ENCODE measurements at places on chromosomes 5 and 9. TPM values are rescaled to one million over a fixed set of nuclear protein-coding genes. Genes with fewer than 3 reads are reported as not detected.

- DNase-seq: no peak
Observed at GRCh38 chr9:138015021-138015829, 137.6 kb downstream of the CACNA1B start.

DNA sequence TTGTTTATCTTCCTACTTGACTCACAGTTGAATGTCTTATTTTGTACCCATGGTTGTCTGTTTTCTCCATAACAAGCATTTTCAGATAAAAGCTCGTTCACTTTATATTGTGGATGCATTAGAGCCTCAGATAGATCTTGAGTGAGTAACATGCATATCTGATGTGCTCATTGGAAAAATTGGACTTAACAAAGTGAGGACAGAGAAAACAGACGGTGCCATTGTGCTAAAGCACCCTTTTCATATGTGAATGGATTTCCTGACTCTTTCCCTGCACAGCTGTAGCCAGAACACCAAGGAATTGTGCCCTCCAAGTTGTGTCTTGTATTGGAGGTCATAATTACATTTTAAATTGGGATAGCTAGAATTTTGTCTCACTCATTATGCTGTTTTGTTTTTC is 325.8 kb upstream of the MEF2C start:
- DNase-seq: no peak

DNA sequence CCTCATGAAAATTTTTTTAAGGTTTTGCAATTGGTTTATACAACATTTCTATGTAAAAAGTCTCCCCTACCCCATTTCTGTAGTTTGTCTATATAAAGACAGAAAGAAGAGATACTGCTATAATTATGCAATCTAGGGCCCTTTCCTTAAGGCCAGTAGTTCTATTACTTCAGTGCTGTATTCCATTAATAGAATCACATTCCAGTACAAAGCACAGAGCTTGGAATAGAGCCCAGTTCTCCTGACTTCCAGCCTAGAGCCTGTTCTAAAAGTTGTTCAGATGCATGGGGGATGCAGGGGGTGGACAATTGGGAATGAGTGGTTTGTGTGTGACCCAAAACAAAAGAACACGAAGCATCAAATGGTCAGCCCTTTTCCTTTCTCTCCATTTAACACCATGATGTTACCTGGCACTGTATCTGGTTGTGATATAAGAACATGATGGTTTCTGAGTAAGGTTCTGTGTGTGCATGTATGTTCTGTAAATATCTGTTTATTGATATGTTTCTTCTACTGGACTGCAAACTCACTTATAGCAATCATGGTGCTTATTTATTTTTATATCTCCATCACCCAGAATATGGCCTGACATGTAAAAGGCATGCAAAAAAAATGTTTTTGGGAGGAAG is 8.2 kb upstream of the GRAMD2B start:
- DNase-seq: no peak

- no peak for DNase-seq
Observed at GRCh38 chr5:115465431-115465830, 79.1 kb downstream of the FEM1C start.

GRCh38 chr5:91367344-91367743 is 15.8 kb downstream of the ARRDC3 start:
- DNase-seq: no peak

- DNase-seq: no peak
Observed at GRCh38 chr9:90898228-90898627, 96.6 kb downstream of the SYK start.

DNA sequence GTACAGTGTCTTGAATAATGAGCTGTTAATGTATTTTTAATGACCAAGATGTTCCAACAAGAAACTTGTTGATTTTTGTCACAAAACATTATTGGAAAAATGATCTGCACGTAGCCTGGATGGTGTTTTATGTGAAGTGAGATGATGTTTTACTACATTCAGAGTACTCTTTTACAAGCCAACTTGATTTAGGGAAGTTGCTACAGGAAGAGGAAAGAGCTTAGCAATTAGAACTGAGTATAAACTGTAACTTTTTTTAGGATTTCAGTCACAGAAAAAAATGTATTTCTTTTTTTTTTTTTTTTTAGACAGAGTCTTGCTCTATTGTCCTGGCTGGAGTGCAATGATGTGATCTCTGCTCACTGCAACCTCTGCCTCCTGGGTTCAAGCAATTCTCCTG is 113.6 kb upstream of the ADRA1B start:
- DNase-seq: no peak

DNA sequence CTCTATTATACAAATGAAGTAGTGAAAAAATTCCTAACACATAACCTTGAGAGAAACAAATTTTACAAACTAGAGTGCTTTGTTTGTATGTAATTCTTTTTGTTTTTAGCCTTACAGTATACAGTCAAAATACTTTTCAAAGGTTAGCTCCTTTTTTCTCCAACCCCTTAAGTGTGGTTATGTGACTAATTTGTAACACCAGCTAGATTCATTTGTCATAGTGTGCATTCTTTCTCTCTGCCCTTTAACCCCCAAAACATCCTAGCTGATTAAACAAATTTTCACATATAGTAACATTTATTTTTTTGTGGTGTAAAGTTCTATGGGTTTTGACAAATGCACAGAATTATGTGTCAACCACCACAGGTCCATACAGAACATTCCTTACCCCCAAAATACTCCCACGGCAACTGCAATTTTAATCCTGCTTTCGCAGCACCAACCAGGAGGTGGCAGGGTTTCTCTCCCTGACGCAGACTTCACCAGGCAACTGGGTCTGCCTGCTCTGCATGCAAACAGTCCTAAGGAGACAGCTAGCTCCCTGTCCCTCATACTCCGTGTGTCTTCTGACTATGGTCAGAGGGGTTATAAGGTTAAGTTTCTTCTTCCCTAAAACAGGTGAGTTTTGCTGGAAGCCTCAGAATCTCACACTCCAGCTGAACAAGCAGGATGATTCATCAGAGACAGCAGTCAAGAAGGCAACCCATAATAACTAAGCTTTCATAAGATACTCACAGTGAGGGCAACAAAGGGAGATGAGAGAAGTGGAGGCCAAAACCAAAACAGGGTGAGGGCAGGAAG is 44.5 kb upstream of the NR5A1 start:
- peak; percentile 41 for DNase-seq

DNA sequence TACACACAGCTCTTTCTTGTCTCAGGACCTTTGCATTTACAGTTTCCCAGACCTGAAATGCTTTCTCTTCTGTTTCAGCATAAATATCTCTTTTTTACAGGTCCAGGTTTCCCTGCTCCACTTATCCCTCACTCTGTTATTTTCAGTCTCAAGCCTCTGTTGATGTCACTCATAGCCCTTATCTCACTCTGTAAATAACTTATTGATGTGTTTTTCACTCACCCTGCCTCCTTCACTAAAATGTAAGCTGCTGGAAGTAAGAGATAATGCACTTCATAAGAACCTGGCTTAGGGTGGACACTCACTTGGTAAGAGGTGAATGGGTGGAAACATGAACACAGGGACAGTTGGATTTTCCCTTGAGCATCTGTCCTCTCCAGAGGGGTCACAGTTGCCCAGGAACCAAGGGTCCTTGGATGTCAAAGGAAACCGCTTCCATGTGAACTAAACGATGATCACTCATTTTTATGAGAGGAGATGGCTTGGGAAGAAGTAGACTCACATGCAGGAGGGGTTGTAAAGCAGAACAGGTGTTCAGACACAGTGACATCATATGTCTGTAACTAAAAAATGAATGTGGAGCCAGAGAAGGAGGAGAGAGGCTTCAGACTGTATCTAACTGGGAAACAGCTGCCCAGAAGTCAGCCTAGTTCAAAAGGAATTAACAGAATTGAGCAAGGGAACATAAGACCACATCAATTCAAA is 5.5 kb upstream of the HTR4 start:
- no peak for DNase-seq

- DNase-seq: no peak
Observed at GRCh38 chr5:103092676-103093075, 27.3 kb downstream of the GIN1 start.

- DNase-seq: peak; percentile 72
Observed at GRCh38 chr9:128160603-128160987, 530 bp downstream of the BBLN start.

GRCh38 chr5:62631909-62632580 is 53.4 kb downstream of the LRRC70 start:
- DNase-seq: no peak

DNA sequence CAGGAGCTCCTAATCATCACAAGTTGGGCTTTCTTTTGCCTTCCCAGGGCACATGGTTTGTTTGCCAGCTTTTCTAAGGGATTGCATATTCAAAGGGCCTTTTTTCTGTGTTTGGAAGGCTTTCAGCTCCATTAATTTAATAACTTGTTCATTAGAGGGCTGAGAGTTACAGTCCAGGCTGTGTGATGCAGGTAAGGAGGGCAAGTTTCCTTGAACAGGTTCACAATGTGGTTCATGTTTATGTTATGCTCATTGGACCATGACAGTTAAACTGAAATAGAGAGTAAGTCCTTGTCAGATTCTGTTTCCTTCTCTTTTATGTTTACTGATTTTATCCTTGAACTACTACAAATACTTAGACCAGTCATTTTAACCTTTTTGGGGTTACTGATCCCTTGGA is 174.4 kb downstream of the MARCHF11 start:
- DNase-seq: no peak

GRCh38 chr5:3428334-3428733 is 167.3 kb upstream of the IRX1 start:
- DNase-seq: no peak

DNA sequence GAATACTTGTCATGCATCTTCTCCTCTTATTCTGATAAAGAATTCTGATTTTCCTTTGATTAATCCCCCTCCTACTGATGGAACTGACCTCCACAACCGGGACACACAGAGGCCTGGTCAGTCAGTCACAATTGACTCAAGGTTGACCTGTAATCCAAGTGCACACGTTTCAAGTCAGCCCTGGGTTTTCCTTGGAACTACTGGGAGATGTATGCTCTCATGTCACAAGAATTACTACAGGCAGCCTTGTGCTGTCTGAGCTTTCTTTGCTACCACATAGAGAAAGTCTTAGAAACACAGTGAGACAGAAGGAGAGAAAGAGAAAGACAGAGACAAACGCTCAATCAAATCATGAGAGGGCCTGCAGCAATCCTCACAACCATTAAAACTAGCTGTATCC is 345.8 kb downstream of the PDE4D start:
- no peak for DNase-seq

DNA sequence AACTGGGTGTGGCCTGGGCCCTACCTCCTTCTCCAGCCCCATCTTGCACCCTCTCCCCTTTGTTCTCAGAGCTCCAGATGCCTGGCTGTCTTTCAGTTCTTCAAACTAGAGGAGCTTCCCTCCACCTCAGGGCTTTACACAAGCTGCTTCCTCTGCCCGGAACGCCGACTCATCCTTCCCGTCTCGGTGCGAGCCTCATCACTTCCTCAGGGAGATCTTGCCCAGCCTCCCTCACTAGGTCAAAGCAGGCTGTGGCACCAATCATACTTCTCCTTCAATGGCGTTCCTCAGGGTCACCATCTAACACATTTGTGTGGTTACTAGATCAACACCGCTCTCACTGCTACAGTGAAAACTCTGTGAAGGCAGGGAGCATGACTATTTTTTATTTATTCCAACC is 56.2 kb upstream of the ZSWIM6 start:
- DNase-seq: peak; percentile 21

DNA sequence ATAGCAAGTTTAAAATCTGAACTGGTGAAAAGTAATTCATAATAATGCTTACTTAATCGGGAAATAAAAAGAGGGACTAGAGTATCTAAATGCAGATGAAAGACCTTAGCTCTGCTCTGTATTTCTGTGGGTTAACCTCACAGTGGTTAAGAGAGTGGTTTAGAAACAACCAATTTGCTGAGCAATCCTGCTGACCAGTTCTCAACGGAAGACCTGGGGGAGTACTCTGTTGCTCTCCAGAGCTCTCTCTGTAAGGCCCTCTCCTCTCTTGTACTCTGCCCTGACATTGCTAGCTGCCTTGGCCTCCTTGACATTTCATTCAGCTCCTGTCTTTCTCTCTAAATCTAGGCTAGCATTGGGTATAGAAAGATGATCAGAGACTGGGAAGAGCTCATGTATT is 1186.6 kb upstream of the SEMA6A start:
- no peak for DNase-seq

- no peak for DNase-seq
Observed at GRCh38 chr5:74070766-74071165, 444.8 kb downstream of the ARHGEF28 start.

- no peak for DNase-seq
Observed at GRCh38 chr5:152990649-152991048, 499.8 kb upstream of the GRIA1 start.

DNA sequence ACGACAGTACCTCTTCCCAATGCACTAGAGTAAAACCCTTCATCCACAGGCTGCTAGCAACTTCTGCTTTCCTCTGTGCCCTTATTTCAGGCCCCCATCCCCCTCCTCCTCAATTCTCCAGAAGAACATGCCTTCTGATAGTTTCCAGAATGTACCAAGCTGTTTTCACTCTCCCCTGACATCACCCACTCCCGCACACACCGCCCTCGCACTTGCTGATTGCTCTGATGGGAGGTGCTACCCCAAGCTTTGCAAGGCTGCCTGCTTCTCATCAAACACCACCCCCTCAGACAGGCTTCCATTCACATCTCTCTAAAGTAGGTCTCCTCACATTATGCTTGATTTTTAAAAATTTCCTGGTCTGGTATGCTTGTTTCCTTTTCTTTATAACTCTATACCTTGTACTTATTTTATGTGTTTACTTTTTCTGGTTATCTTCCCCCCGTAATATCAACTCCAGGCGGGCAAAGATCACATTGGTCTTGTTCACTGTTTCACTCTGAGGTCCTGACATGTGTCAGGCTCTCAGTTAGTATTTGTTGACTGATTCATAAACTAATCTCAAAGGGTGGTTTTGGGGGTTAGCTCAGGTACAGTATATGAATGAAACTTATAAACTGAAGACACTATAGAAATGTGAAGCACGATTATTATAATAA is 91.0 kb upstream of the C9orf72 start:
- DNase-seq: no peak

DNA sequence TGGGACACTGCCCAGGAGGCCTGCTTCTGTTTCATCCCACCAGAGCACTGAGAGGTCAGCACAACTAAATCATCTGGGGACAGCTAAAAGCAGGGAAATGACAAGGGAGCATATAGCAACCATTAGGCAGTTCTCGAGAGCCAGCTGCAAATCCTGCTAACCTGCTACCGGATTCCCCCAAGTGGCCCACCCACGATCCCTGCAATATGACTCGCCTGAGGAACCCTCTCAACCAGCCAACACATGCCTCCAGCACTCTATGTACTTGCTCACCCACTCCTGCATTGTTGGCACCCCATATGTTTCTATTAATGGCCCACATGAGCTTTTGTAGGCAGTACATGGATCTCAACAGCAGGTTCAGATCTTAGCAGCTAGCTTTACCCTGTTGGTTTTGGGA is 326.0 kb downstream of the GABRG2 start:
- no peak for DNase-seq

- DNase-seq: no peak
Observed at GRCh38 chr5:172870291-172870714, 36.3 kb downstream of the ERGIC1 start.

The ENHO gene
- not detected for total RNA-seq

The C9orf72 gene
- total RNA-seq: 9.4 TPM

The PCDHB3 gene
- not detected for total RNA-seq

The THG1L gene
- 32.1 TPM for total RNA-seq

The ADAMTS2 gene
- total RNA-seq: not detected

The DMRT2 gene
- total RNA-seq: not detected

The POLE3 gene
- 97.8 TPM for total RNA-seq

The GLDC gene
- total RNA-seq: 0.64 TPM

The SLC27A6 gene
- total RNA-seq: not detected

The CDK7 gene
- 42.5 TPM for total RNA-seq

The LCN2 gene
- total RNA-seq: not detected

The ARHGEF28 gene
- total RNA-seq: not detected

The WASHC1 gene
- 13.7 TPM for total RNA-seq

The BTNL3 gene
- not detected for total RNA-seq

The PCDHB8 gene
- not detected for total RNA-seq

All from activated naive CD8-positive, alpha-beta T cell treated with anti-CD3 and anti-CD28 coated beads for 36 hours (primary cell).